ENCODE measurements at places on chromosomes 1 and 21.
A peak's percentile ranks its signal among the peaks of the same experiment; 100 is the strongest.

GRCh38 chr21:28644762-28645161 is 347.9 kb downstream of the LTN1 start:
- no peak for DNase-seq

GRCh38 chr1:20658166-20658915 is 2.8 kb downstream of the DDOST start:
- no peak for DNase-seq

- DNase-seq: no peak
Observed at GRCh38 chr1:246074421-246074820, 432.7 kb downstream of the SMYD3 start.

- no peak for DNase-seq
Observed at GRCh38 chr21:42931560-42932235, 6.3 kb upstream of the ERVH48-1 start.

DNA sequence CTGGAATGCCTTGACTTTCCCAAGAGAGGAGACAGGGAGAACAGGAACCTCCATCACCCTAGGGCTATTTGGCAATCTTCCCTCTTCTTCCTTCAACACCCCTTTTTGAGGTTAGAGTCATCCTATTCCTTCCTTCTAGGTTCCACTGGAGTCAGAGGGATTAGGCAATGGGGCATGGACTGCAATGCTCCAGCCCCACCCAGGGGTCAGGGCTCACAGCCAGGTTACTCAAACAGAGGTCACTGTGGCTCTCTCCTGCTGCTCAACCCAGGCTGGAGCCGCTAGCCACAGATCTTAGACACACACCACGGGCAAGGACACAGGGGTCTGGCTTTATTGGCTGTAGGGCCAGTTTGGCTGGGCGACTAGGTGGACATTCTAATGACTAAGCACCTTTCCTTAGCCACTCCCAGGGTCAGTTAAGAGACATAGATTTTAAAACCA is 145.5 kb upstream of the NRIP1 start:
- DNase-seq: no peak

DNA sequence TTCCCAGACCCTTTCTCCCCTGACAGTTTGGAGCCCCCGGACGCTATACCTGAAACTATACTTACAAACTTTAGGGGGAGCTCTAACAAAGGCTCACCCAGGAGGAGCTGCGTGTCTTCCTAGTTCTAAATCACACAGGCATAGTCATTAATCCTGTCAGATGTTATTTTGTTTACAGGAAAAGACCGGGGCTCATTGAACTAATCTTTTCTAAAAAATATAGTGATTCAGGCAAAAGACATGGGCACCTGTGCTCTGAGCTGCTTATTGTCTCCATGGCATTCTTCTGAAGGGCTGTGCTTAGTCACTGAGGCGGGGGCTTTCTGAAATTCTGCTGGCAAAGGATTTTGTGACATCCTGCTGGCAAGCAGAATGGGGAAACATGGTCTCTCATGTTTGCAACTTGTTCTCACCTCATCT is 1577.0 kb downstream of the NCAM2 start:
- no peak for DNase-seq

DNA sequence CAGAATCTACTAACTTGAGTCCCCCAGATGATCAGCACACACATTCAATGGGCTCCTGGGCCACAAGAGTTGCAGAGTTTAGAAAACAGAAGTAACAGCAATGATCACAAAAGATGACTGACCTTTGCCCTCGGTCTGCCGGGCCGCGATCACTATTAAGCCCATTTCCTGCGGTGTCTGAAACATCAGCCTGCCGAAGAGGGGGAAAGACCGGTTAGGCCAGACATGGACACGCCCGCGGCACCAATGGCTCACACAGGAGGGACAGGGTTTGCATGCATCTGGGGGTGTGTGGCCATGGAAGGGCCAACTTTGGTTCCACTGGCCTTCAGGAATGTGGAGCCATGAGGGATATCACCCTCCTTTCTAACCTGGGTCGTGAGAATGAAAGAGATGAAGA is 68.2 kb downstream of the SIM2 start:
- no peak for DNase-seq

GRCh38 chr1:244497805-244498204 is 36.7 kb downstream of the CATSPERE start:
- DNase-seq: no peak

DNA sequence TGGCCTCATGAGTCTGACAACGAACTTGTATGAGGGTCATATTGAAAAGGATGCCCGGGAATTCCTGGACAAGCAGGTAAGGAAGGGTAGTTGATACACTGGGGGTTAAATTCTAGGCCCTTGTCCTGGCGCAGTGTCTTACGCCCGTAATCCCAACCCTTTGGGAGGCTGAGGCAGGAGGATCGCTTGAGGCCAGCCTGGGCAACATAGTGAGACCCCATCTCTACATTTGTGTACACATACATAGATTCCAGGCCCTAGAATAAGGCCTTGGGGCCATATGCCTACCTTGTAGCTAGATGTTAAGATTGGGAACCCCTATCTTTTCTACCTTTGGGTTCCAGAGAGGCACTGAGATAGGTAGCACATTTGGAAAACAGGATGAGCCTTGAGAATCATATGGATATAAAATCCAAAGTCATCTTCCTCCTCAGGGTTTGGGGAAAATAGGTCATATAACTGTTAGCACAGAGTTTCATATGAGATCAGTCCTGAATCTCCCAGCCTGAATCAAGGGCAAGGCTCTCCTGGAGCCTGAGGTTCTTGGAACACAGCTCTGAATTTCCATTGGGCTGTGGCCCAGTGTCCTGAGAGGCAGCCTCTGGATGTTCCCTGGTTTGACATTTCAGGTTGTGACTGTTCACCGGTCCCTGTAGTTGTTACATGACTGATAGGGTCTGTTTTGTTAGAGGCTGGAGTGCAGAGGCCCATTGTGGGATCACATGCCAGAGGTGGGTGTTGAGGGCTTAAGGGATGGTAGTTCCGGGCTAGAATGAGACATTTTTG is 104.4 kb downstream of the PIK3R3 start:
- DNase-seq: no peak

DNA sequence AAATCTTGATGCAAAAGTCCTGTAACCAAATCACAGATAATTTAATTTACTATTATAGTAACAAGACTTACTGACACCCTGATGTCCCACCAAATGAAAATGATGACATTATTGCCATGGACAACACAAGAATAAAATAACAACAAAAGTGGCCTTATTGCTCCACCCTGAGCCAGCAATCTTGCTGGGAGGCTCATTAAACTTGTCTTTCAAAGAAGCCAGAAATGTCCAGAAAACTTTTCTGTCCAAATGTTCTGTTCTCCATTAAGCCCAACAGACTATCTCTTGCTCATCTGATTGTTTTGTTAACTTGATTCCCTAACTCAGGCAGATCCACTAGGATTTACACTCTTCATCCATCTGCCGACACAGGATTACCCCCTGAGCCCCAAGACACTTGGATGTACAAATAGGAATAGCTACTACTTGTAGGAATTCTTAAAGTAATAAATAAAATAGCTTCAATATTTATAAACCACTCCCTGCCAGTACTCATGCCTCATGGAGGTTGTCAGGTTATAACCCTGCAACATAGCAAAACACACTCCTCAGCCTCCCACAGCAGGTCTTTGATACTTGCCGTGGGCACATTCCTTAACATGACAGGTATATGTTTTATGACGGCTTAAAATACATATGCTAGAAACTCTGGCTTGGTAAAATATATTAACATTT is 84.9 kb downstream of the PTPN14 start:
- DNase-seq: no peak

GRCh38 chr21:40425981-40426380 is 421.0 kb downstream of the DSCAM start:
- DNase-seq: no peak

DNA sequence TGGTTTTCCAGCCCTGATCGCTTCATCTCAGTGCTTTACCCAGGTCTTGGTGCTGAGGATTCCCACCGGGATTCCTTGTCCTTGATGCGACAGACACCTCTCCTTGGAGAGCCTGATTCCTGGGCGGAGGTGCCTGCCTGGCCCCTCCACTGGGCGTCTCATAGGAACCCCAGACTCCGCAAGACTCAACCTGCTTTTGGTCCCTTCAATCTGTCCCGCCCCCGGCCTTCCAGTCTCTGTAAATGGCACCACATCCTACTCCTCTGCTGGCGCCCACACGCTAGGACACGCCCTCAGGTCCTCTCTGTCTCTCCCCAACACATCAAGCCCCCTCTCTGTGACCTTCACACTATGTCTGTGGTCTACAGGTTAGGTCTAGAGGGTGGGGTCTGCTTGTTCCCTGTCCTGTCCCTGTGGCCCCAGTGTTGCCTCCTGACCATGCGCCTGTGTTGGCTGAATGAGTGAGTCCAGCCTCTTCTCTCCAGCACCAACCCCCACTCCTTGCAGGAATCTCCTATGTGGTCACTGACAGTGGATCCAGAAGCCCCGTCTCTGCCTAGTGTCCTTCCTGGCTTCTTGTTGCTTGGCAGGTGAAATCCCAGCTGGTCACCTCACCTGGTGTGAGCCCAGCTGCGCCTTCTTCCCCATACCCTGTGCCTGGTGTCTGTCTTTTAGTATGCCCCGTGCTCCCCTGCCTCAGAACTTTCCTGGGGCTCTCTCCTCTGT is 119.7 kb upstream of the C1orf174 start:
- DNase-seq: no peak

DNA sequence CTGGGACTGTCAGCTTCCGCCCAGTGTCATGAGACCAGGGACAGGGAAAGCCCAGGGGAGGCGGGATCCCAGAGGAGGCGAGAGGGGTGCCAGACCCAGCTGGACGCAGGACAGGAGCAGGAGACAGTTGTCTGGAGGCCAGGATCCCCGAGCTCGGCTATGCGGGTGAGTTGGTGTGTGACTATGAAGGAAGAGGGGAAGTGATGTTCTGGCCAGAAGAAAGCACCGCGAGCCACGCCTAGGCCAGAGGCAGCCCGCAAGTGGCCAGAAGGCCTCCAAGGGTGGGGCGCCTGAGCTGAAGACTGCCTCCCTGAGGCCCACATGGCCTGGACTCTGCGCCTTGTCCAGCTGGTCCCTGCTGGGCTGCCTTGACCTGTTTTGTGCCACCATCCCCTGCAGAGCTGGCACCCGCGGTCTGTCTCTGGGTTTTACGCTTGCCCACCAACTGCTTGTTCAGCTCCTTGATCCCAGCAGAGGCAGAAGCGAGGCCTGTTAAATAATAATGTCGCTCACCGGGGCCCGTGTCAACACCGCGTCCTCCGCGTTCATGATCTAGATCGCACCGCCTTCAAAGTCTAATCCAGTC is 85.2 kb upstream of the ACTL8 start:
- DNase-seq: no peak

- no peak for DNase-seq
Observed at GRCh38 chr1:168767894-168768584, 39.0 kb upstream of the DPT start.

- DNase-seq: no peak
Observed at GRCh38 chr1:154988058-154988954, 5.1 kb upstream of the LENEP start.

DNA sequence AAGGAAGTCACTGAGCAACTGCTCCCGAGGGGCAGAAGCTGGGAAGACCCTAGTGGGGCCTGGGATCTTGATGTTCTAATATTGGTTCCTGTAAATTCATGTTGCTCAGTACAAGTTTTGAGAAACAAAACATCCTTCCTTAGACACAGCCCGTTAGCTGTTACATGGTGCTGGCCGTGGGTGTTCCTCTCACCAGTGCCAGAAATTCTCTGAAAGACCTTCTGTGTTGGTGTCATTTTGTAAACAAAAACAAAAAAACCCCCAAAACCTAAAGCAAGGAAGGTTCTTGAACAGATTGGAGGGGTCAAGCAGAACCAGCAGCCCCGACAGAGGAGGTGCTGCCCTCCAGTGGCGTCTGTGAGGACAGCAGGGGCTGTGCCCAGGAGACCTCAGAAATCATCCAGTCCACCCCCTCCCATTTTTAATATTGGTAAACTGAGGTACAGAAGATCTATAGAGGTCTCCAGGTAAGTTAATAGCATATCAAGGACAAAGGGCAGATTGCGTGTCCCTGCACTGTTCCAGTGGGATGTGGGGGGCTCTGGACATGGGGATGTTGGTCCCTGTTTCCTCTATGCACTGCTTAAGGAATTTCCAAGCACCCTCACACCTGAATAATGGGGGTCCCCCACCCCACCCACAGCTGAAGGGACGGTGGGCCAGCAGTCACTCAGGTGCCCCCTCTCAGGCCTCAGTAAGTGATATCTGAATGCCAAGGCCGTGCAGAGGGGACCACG is 38.2 kb downstream of the SLC2A7 start:
- DNase-seq: peak; percentile 54

- no peak for DNase-seq
Observed at GRCh38 chr1:234699795-234700665, 90.1 kb upstream of the IRF2BP2 start.

All from activated CD8-positive, alpha-beta memory T cell treated with anti-CD3 and anti-CD28 coated beads for 1 hour (primary cell).